ENCODE measurements at places on chromosomes 1 and 21.

DNA sequence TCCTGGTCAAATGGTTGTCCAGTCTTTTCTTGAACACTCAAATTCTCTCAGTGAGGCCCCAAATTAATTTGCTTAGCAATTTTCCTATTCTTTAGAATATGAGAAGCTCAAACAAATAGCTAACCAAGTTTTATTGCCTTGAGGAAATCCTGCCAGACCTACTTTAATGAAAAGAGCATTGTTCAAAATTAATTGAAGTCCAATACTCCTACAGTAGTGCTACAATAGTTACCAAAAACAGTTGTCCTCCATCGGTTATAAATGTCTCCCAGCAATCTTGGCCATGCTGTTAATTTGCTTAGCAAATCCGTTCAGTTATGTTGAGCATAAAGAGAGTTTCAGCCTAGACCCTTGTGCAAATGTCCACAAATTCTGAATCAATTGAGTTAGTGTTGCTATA is 112.9 kb downstream of the MAB21L3 start:
- DNase-seq, result no peak

DNA sequence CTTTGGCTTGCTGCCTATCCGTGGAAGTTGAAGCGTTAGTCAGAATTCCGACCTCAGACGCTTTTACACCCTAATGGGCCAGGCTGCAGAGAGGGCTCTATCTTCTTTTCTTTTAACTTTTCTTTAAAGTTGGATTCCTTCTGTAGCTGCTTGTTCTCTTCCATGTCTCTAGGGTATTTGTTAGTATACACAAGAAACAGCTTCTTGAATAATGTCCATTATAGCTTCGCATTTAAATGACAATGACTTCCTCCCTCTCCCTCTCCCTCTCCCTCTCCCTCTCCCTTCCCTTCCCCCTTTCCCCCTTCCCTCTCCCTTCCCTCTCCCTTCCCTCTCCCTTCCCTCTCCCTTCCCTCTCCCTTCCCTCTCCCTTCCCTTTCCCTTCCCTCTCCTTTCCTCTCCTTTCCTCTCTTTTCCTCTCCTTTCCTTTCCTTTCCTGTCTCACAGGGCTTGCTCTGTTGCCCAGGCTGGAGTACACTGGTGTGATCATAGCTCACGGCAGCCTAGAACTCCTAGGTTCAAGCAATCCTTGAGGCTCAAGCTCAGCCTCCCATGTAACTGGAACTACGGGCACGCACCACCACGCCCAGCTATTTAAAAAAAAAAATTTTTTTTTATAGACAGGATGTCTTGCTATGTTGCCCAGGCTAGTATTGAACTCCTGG is 33.0 kb downstream of the RIPPLY3 start:
- no peak for DNase-seq

DNA sequence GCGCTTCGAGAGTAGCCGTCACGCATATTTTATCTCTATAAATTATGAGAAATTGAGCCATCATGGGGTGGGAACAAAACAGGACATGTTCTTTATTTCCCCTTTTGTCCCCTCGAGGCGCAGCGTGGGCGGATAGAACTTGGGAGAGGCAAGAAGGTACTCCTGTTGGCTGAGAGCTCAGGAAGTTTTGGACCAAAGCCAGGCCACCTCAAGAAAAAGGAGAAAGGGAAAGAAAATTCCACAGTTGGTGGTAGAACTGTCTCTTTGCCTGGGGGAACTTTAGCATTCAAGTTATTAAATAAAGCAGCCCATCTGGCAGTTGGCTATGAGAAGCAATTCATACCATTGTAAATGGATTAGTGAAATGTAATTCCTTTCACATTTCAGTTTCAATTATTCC is 76.4 kb upstream of the DSCAM start:
- DNase-seq, result no peak

GRCh38 chr1:216606047-216606637 is 117.1 kb downstream of the ESRRG start:
- no peak for DNase-seq

DNA sequence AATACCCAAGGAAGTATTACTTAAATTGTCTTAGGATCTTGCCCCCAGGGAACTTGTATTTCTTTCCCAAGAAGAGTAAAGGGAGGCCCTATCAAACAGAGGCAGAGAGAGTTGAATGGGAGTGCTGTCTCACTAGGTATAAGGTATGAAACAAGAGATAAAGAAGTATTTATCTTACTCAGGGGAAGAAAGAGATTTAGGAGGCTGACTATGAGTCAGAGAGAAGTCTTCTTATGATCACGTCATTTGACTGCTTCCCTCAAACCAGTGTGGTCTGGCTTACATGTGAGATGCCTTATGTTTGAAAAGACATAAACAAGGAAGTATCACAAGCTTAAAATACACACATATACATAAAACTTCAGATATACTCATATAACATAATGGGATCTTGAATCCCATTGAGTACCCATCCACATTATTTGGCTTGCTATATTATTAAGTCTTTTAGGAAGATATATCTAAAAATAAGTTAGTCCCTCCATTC is 29.6 kb downstream of the DUSP10 start:
- no peak for DNase-seq

- no peak for DNase-seq
Observed at GRCh38 chr1:174769961-174770549, 229.7 kb upstream of the CACYBP start.

- DNase-seq, result no peak
Observed at GRCh38 chr1:19313636-19313959, 1.5 kb downstream of the SLC66A1 start.

Data from cortex of kidney (tissue), 1 donor.